ENCODE measurements at places on chromosomes 1 and 21. TPM values are rescaled to one million over a fixed set of nuclear protein-coding genes. Genes with fewer than 3 reads are reported as not detected.

Gene EXTL1
- total RNA-seq, result not detected

Gene GUCA2A
- not detected for total RNA-seq

Gene LCE1E
- not detected for total RNA-seq

Gene AQP10
- not detected for total RNA-seq

Gene TTC22
- 1.6 TPM for total RNA-seq

Gene CD244
- 1.9 TPM for total RNA-seq

Gene DOP1B
- total RNA-seq, result 13.6 TPM

Gene FGGY
- 9.7 TPM for total RNA-seq

Gene OLIG1
- not detected for total RNA-seq

Gene NPR1
- total RNA-seq, result not detected

Gene PDE4DIP
- total RNA-seq, result 24.6 TPM

Gene HOOK1
- total RNA-seq, result 4.6 TPM

Gene LRRN2
- total RNA-seq, result not detected

Gene ADORA1
- not detected for total RNA-seq

Gene CELSR2
- 2.7 TPM for total RNA-seq

Gene FCRL1
- total RNA-seq, result not detected

Gene IFNLR1
- total RNA-seq, result 4.3 TPM

Gene DCST1
- not detected for total RNA-seq

Gene KIAA0040
- total RNA-seq, result 31.8 TPM

Gene ZSWIM5
- total RNA-seq, result 1.1 TPM

Gene TRAF3IP3
- 197 TPM for total RNA-seq

Gene ID3
- total RNA-seq, result 34.1 TPM

Gene ZMYND12
- total RNA-seq, result 0.34 TPM

Gene GNAT2
- 1.3 TPM for total RNA-seq

Gene PWP2
- total RNA-seq, result 18.4 TPM

Gene SLC6A17
- total RNA-seq, result 0.10 TPM

Measured in activated CD8-positive, alpha-beta memory T cell treated with anti-CD3 and anti-CD28 coated beads for 36 hours (primary cell).